ENCODE measurements at places on chromosomes 12 and 14. TPM values are rescaled to one million over a fixed set of nuclear protein-coding genes. Genes with fewer than 3 reads are reported as not detected.

The RHOJ gene
- total RNA-seq: 15.7 TPM

The CMKLR1 gene
- total RNA-seq: 1.7 TPM

The SCNN1A gene
- 20.3 TPM for total RNA-seq

The CATSPERB gene
- 0.61 TPM for total RNA-seq

The STYK1 gene
- total RNA-seq: 1.0 TPM

Measured in mesothelial cell of epicardium (in vitro differentiated cells).